Stimulated activated CD8-positive, alpha-beta memory T cell treated with anti-CD3 and anti-CD28 coated beads, Interleukin-7, amount 100 ng/mL, for 1 hour (primary cell): ENCODE measurements at places on chromosomes 16 and 17.

GRCh38 chr16:14035092-14035491, 36.0 kb upstream of the MRTFB start:
- DNase-seq, result no peak

- DNase-seq, result no peak
Observed at GRCh38 chr17:49104511-49105074, 28.0 kb upstream of the B4GALNT2 start.

- DNase-seq, result no peak
Observed at GRCh38 chr17:35889818-35890773, 9.9 kb upstream of the CCL5 start.

GRCh38 chr17:83154311-83155127, 75.1 kb downstream of the METRNL start:
- no peak for DNase-seq

- DNase-seq, result no peak
Observed at GRCh38 chr16:4330277-4330874, 14.5 kb downstream of the GLIS2 start.

DNA sequence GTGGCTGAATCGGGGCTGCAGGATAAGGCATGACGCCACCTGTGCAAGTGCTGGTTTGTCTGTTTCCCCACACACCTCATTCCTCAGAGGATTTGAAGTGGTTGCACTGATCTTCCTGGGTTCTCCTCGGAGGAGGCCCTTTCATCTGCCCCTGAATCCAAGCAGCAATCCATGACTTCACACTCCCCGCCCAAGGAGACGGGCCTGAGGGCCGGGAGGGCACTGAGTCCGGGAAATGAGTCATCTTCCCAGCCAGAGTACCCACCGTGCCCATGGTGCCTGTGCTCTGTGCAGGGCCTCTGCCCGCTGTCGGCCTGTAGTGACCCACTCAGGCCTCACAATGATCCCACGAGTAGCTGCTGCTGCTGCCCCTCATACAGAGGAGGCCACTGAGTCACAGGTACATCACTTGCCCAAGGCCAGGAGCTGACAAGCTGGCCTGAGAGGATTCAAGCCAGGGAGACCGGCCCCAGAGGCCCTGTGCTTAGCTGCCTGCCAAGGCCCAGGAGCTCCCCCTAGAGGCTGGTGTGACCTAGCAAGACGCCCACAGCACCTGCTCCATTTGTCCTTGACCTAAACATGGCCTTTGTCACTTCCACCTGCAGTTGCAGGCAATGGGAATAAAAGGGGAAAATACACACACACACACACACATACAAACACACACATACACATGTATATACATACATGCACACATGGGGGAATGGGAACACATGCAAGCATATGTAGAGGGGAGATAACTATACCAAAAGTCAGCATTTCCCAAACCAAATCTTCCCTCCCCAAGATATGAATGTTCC, 240.0 kb downstream of the C16orf95 start:
- no peak for DNase-seq

- DNase-seq, result no peak
Observed at GRCh38 chr17:4944554-4945175, 3.7 kb downstream of the PFN1 start.

DNA sequence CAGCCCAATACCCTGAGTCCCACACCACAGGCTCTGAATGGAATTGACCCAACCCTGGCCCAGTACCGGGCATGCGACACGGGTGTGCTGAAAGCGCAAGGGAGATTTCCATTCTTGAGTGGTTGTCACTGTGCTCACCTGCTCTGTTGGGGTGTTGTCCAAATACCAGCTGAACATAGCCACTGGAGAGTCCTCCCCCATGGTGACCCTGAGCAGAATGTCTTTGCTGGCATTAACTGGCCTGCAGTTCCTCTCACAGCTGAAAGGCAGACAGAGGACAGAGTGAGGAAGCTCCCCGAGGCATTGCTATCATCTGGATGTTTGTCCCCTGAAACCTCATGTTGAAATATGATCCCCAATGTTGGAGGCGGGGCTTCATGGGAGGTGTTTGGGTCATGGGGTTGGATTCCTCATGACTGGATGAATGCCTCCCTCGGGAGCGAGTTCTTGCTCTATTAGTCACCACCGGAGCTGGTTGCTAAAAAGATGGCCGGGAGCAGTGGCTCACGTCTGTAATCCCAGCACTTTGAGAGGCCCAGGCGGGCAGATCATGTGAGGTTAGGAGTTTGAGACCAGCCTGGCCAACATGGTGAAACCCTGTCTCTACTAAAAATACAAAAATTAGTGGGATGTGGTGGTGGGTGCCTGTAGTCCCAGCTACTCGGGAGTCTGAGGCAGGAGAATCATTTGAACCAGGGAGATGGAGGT, 57.3 kb upstream of the BCO1 start:
- no peak for DNase-seq

DNA sequence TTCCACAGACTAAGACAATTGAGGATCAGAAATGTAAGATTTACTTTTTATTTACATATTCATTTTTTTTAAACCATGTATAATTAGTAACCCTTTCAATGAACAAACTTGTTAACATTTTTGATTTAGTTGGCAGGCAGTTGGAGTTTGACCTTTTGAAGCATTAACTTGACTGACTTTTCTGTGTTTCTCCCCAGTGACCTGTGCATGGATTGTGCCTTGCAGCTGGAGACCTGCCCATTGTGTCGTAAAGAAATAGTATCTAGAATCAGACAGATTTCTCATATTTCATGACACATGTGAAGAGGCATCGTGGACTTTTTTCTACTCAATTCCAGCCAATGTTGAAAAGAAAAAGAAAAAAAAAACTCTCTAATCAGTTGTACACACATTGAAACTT, 6.4 kb upstream of the ARL2BP start:
- DNase-seq, result no peak

DNA sequence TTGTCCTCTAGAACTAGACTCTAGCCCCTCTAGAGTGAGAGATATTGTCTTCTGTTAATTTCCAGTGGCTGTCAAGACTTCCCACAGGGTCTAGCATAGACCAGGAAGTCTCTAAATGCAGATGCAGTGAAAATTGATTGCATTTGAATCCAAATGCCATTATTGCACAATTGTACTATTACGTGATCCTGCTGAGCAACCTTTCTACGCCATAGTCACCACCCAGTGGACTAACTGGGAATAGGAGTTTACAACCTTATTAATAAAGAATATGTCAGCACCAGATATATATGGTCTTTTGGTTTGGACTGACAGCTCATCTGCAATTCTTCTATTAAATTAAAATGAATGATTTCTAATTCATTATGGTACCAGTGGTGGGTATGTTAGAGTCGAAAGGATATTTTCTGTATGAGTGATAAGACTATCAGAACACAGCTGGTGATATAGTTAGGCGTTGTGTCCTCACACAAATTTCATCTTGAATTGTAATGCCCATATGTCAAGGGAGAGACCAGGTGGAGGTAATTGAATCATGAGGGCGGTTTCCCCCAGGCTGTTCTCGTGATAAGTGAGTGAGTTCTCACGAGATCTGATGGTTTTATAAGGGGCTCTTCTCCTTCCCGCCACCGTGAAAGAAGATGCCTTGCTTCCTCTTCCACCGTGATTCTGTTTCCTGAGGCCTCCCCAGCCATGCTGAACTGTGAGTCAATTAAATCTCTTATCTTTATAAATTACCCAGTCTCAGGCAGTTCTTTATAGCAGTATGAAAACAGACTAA, 138.9 kb upstream of the CA10 start:
- no peak for DNase-seq

DNA sequence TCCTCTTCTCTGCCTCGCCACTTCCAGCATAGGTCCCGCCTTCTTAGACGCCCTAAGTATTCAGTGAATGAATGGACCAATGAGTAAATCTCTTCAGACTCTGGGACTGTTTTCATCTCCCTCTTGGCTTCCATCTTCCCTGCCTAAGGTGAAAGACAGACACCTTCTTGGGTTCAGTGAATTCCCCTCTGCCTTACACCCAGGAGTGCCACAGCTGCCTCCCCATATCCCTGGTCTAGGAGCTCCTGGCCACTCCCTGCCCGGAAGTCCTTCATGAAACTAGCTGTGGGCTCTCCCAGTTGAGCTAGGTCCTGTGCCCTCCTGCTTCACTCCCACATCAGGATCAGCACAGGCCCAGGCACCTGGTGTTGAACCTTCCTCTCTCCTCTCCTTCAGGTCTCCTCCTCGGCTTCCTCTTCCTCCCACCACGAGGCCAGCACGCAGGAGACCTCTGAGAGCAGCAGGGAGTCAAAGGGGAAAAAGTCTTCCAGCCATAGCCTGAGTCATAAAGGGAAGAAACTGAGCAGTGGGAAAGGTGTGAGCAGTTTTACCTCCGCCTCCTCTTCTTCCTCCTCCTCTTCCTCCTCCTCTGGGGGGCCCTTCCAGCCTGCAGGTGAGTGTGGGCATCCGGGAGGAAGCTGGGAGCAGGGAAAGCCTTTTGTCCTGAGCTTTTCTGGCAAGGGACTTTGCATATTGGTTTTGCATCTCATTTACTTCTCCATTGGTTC, 10.3 kb downstream of the MLLT6 start:
- DNase-seq, result no peak

GRCh38 chr16:4700380-4700996, 7.1 kb downstream of the NUDT16L1 start:
- DNase-seq, result no peak

- DNase-seq, result no peak
Observed at GRCh38 chr16:15757630-15758251, 99.1 kb downstream of the MYH11 start.

GRCh38 chr16:52537516-52537915, 9.4 kb downstream of the TOX3 start:
- DNase-seq, result no peak

GRCh38 chr17:43015579-43015978, 6.6 kb downstream of the VAT1 start:
- no peak for DNase-seq

- DNase-seq, result no peak
Observed at GRCh38 chr16:69745959-69746358, 8.8 kb downstream of the NOB1 start.

GRCh38 chr17:49406421-49407061, 8.1 kb downstream of the PHB1 start:
- no peak for DNase-seq

- DNase-seq, result no peak
Observed at GRCh38 chr17:74759941-74760340, 11.5 kb downstream of the NHERF1 start.

DNA sequence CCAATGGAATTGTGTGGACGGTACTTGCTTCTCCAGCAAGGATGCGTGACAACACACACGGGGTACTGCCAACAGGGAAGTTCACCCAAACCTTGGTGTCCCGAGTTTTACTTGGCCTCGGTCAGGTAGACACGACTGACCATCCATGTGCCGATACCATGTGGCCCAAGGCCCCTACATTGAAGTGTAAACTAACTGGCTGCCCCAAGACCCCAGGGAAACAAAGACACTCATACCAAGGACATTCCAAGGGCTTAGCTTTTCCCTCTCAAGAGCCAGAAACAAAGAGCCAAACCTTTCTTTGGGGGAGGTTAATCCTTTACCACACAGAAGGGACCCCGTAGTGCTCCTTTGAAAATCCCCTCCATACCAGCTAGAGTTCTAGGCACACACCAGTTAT, 215.9 kb upstream of the TNRC6C start:
- DNase-seq, result no peak

- DNase-seq, result no peak
Observed at GRCh38 chr16:57508035-57508425, 21.7 kb upstream of the DOK4 start.

- no peak for DNase-seq
Observed at GRCh38 chr17:82212331-82213250, at the start of gene CCDC57. Gene CCDC57, minus strand, starts transcription at chr17:82212842. Its CDS starts 10,898 bp downstream, at chr17:82201944.

DNA sequence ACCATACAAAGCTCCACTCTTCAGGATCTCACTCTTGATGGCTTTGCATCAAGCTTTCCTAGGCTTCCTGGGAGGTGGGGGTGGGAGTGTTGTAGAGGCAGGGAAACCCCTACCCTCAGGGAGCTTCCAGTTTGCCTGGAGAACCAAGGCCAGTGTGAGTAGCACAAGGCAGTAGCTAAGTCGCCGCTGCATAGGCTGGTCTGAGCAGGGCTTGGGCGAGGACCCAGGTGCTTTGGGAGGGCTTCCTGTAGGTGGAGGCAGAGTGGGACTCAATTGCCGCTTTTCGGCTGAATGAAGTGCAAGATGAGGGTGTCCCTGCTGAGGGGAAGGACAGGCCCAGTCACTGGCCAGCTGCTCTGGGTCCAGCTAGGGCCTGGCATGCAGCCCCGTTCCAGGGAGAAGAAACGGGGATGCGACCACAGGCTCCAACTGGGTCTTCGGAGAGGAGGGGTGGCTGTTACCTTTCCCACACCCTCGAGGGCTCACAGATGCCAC, 3.9 kb downstream of the CD79B start:
- no peak for DNase-seq

DNA sequence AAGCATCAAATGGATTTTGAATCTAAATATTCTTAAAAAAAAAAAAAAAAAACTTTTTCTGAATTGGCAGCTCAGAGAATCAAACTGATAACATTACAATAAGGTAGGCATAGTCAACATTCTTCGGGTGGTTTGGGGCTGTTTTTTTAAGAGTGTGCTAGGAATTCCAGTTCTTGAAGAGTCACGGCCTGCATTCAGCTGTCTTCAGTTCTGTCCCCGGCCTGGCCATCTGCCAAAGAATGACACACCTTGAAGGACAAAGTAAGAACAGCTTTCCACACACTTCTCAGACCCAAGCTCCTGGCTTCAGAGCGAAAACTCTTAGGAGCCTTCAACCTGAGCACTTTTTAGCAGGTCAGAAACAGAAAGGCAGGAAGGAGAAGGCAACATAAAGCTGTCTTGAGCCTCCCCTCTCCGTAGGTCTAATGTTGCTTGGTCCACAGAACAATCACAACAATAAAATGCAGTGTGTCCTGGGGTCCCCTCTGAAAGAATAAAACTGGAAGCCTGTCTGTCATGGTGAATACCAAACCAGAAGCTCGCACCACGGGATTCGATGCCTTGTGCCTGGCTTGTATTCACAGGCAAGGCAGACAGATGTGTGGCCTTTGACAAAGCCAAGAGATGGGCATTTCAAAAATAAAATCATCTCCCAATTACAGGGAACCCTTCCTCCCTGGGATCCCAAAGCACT, 524.4 kb upstream of the ZFHX3 start:
- no peak for DNase-seq

- DNase-seq, result no peak
Observed at GRCh38 chr16:70160821-70161220, 12.8 kb upstream of the CLEC18C start.

- no peak for DNase-seq
Observed at GRCh38 chr16:68339214-68339613, 28.4 kb downstream of the PRMT7 start.

DNA sequence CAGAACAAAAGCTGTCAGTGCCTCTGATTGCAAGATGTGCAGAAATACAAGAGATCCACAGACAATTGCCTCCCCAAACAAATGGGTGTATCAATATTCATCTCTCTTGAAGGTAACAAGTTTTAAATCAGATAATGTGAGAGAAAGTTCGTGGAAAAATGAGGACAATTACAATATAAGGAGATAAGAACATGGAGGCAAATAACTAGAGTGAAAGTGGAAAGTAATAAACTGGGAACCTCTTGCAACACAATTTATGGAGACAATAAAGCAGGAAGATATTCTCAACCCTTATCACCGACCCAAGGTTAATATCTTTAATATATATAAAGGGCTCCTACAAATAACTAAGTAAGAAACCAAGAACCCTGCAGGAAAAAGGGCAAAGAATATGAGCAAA, 14.2 kb upstream of the KRT19 start:
- no peak for DNase-seq
